ENCODE measurements at places on chromosomes 1 and 21. TPM values are rescaled to one million over a fixed set of nuclear protein-coding genes. Genes with fewer than 3 reads are reported as not detected.

The PM20D1 gene
- not detected for total RNA-seq

The MTR gene
- 29.9 TPM for total RNA-seq

The PGBD5 gene
- total RNA-seq, result under 0.01 TPM

The OR2L5 gene
- not detected for total RNA-seq

The COL18A1 gene
- 73.3 TPM for total RNA-seq
